A172 (cell line): ENCODE measurements at places on chromosomes 3 and 15.

- DNase-seq: peak; percentile 15
Observed at GRCh38 chr15:33985287-33985686, 17.0 kb downstream of the CHRM5 start.

- no peak for DNase-seq
Observed at GRCh38 chr15:97052513-97052912, 722.0 kb downstream of the NR2F2 start.

- no peak for DNase-seq
Observed at GRCh38 chr3:146342989-146343388, 92.1 kb upstream of the PLSCR4 start.

DNA sequence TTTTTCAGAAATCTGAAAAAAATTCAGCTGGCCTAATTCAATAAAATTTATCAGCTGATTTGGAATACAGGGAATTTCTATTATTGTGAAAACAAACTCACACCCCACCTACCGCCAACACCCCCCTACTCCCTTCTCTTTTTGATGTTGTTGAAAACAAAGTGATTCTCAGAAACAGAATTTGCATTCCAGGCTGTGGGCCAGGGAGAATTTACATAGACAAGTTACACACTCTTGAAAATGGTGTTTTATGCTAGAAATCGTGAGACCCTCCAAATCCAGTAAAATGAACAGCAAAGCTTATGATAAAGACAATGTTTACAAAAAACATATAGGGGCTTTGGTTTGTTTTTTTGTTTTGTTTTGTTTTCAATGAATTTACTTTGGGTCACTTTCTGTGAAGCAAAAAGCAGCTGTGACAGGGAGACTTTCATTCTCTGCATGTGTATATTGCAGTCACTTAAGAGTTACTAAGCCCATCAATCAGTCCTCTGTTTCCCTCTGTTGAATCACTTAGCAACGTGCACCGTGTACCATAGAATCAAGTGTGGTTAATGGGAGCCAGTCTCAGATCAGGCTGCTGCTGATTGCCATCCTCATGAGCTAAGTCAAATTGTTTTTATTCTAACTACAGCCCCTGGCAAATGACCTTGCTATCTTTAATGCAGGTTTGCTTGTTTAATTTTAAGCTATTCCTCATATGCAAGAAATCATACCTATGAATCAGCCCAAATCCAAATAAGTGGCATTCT is 159.8 kb downstream of the ALCAM start:
- peak; percentile 34 for DNase-seq

DNA sequence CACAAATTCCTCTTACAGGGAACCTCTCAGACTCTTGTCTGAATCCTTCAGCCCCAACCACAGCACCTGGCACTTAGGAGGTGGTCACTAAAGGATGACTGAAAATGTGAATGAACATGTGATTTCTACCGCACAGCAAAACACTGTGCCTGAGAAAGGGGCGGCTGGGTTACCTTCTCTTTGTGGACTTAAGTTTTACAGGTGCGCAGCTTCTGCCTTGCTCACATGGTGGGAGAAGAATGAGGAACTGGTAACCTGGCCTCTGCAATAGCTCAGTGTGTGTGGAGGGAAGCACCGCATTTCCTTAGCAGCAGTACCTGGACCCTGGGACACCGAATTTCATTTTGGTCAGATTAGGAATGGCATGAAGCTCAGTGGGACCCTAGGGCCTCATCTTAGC is 9.8 kb upstream of the ETV5 start:
- DNase-seq: no peak

DNA sequence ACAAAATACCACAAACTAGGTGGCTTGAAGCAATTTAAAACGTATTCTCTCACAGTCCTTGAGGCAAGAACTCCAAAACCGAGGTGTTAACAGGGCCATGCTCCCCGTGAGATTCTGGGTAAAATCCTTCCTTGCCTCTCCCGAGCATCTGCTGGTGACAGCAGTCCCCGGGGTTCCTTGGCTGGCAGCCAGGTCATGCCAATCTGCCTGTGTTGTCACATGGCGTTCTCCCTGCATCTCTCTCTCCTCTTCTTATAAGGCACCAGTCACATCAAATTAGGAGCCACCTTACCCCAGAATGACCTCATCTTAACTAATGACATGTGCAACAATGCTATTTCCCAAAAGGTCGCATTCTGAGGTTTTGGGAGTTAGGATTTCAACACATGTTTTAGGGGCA is 26.3 kb upstream of the LRRN1 start:
- DNase-seq: no peak

DNA sequence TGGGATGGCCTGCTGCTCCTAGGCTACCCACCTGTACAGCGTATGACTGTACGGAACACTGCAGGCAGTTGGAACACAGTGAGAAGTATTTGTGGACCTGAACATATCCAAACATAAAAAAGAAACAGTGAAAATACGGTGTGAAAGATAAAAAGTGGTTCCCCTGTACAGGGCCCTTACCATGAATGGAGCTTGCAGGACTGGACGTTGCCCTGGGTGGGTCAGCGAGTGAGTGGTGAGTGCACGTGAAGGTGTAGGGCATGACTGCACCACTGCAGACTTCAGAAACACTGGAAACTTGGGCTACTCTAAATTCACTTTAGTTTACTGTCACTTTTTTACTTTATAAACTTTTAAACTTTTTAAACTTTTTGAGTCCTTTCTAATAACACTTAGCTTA is 71.2 kb upstream of the SLC6A6 start:
- no peak for DNase-seq

DNA sequence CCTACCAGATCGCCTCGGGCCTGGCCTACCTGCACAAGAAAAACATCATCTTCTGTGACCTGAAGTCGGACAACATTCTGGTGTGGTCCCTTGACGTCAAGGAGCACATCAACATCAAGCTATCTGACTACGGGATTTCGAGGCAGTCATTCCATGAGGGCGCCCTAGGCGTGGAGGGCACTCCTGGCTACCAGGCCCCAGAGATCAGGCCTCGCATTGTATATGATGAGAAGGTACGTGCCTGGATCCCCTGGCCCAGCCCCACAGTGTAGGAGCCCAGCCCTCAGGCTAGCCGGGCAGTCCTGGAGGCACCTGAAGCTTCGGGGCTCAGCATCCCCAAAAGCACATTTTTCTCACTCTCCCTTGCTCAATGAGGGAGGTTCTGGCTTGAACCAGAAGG is 135.8 kb downstream of the LRRK1 start:
- no peak for DNase-seq

DNA sequence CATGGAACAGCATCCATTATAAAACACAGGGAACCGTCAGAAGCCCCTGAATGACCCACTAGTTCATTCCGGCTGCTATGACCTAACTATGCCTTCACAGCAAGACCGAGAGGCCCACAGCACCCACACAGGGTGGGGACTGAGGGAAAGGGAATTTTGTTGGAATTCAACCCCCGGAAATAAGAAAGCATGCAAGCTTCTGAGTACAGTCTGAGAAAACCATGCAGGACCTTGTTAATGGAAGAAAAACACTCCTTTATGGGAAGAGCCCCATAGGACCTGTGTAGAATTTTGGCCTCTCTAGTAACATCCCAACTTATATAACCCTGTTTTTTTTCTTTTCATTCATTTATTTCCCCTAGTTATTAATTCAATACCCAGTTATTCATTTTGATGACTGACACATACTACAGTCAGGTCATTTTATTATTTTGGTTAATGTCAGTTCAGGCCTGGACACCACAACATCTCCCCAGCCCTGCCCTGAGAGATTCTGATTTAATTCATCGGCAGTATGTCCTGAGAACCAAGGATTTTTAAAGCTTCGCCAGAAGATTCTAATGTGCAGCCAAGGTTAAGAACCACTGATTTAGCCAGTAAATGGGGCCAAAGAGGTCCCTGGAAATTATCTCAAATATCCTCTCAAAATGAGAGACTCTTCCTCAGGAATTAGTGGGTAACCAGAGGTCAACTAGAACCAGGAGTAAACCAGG is 231.6 kb upstream of the GOLGA6L4 start:
- no peak for DNase-seq

DNA sequence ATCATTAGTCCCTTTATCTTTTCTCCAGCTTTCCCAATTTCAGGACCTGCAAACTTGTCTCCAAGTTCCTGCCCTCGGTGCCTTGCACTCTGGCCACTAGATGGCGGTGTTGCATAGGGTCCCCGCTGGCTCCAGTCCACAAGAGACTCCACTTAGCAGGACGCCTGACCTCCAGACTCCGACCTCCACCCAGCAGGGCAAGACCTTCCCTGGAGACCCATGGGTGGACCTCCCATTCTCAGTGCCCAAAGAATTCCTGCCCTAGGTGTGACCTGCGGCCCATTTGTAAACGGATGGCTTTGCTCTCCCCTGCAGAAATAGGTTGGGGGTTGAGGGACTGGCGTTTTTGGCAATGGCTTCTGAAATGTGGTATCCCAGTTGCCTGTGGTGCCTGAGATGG is 82.6 kb downstream of the LSM3 start:
- DNase-seq: peak; percentile 68

- peak; percentile 56 for DNase-seq
Observed at GRCh38 chr15:62847900-62848489, 194.6 kb upstream of the TPM1 start.

GRCh38 chr15:74192751-74193150 is 9.8 kb downstream of the STRA6 start:
- DNase-seq: no peak

DNA sequence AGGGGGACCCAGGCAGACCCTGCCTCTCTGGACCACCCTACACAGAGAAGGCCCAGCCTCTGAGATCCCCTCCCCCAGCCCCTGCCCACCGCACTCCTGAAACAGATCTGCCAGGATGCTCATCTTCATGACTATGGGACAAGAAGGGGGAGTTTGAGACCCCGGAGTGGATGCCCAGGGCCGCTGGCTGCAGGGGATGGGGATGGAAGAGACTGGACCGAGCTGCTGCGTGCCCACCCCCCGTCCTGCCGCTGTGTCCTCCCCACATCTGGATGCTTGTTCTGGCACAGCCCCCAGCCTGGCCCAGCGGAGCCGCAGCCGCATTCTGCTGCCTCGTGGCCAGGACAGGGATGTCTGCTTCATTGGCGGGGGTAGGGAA is 30.3 kb upstream of the SEMA3F start:
- DNase-seq: no peak

DNA sequence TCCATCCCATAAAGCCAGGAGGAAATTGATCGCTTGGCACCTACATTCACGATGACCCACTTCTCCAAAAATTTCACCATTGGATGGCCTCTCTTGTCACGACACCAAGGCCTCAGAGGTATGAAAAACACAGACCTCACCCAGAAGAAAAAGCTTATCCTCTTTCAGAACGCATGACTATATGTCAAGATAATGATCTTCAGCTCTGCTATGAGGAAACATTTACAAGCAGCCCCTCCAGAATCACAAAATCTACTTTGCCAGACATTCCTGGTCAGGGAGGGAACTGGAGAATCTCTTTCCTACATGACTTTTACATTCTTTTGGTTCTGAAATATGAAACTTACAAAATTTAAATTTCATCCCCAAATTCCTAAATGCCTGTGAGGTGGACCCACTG is 122.7 kb downstream of the WNT5A start:
- no peak for DNase-seq

GRCh38 chr3:62823461-62824050 is 51.7 kb downstream of the CADPS start:
- no peak for DNase-seq

DNA sequence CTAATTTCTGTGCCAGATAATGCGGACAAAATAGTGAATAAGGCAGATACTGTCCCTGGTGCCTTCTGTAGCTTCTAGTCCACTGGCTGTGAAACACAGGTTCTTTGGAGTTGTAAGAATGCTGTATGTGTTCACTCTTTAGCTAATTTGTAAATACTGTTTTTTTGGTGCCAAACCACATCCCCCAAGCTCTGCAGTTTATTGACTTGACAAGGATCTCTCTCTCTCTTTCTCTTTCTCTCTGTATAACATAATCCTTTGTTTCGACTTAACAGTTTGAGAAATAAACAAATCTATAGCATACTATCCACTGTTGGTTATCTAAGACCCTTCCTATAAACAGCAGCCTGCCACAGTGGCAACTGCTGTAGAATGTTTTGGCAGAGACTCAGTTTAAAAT is 7.6 kb downstream of the SMAD3 start:
- DNase-seq: no peak

DNA sequence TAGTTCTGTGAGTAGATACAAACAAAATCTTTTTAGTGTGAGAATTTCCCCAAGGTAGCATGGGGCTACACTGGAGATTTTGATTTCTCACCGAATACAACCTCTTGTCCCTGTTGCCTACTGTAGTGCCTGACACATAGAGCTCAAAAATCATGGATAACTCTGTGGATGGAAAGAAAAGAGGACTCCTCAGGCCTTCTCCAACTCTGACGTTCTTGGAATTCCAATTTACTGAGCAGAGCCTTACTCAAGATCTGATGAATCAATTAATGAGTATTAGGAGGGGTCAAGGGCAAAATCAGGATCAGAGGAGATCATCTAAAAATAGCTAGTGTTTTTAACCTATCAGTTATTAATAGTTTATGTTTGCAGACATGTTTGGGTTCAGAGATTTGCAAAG is 46.7 kb upstream of the PYDC2 start:
- no peak for DNase-seq

GRCh38 chr3:4824926-4825325 is 154.3 kb upstream of the BHLHE40 start:
- peak; percentile 98 for DNase-seq

GRCh38 chr15:84143753-84144314 is 91.7 kb upstream of the GOLGA6L4 start:
- DNase-seq: no peak

DNA sequence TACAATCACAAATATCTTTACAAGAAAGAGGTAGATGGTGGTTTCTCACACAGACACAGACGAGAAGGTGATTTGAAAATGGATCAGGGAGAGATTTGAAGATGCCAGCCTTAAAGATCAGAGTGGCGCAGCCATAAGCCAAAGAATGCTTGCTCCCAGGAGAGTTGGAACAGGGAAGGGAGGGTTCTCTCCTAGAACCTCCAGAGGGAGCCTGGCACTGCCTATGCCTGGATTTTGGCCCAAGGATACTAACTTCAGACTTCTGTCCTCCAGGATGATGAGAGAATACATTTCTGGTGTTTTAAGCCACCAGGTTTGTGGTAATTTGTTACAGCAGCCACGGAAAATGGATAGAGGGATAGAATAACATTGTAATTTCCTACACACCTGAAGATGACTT is 279.1 kb downstream of the FAM43A start:
- DNase-seq: no peak

DNA sequence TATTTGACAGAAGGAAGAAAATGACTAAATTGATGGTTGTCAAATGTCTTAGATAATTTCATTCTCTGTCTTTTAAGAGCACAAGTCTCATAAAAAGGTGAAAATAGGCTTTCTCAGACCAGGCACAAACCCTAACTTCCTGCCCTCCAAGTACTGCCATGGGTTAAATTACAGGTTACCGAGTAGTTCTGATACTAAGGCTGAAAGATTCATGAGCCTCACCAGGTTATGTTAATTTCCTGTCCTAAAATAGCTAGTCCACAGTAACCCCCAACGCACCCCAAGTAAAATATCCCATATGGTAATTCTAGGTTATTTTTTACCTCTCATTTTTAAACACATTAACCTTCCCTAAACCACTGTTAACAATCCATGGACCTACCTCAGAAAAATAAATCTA is 42.0 kb downstream of the GSK3B start:
- DNase-seq: no peak

DNA sequence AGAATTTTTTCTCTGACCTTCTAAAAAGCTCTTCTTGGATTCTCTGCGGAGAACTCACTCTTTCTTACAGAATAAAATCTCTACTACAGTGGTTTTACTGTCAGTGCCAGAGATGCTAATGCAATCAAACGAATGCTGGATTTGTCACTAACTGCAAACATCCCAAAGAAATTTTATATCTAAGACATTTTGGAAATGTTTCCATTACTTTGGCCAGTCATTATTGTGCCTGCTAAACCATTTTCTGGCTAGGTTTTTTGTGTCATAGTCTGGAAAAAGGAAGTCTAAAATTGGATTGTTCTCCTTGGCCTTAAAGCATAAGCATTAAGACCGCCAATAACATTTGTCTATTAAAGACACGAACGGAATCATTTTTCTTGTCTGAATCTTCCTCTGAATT is 54.0 kb downstream of the PLOD2 start:
- no peak for DNase-seq
